PC-3 (cell line): ENCODE measurements at places on chromosomes 11 and 22. TPM values are rescaled to one million over a fixed set of nuclear protein-coding genes. Genes with fewer than 3 reads are reported as not detected.

GRCh38 chr11:68322052-68322430 is 9.7 kb downstream of the LRP5 start:
- no peak for DNase-seq

Gene MIF
- 884 and 957 TPM in 2 replicates for total RNA-seq

GRCh38 chr11:115912484-115912945 is 408.3 kb upstream of the CADM1 start:
- no peak for DNase-seq

- no peak for DNase-seq
Measured at GRCh38 chr11:82787981-82788380, 54.3 kb upstream of the FAM181B start.

Gene KCNE3
- 0.58 and 0.73 TPM in 2 replicates for total RNA-seq

DNA sequence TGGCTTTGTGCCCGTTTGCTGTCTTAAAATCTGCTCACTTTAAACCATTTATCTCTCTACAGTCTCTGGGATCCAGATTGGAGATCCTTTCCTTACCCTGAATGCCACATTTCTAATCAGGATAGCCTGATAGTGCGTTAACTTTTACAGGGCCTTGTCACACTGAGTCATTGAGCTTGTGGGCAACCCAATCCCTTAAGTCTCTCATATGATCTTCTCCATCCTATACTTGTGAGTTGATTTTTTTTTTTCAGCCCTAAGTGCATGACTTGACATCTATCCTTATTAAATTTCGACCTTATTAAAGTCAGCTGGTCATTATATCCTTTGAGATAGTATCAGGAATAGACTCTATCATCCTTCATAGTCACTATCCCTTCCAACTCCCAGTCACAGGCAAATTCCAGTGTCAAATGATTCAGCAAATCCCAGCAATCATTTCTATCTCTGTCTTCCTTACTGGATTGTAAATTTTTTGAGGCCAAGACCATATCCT is 57.7 kb downstream of the TEAD1 start:
- peak; percentile 79 for DNase-seq

DNA sequence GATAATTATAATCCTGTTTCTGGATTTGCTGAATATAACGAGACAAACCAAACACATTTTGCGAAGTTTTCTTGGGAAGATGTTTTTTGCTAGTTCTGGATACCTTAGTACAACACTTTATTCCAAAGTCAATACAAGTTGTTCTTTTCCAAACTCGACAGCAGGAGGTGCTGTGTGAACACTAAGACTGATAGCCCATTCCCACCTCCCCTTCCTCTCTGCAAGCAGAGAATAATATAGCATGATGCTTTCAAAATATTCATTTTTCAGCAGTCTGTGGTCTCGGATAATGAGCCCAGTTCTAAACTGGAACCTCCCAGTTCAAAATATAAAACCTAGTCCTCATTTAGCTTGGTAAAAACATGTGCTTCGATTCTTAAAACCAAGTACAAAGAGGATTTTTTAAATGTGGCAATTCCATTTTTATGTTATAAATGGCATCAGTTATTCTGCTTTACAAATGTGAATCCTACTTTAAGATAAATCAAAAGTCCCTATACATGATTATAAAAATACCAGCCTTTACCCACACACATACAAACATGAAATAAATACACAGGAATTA is 129.1 kb downstream of the DCDC1 start:
- DNase-seq = peak; percentile 63

Gene OR10W1
- total RNA-seq = not detected in 2 replicates

DNA sequence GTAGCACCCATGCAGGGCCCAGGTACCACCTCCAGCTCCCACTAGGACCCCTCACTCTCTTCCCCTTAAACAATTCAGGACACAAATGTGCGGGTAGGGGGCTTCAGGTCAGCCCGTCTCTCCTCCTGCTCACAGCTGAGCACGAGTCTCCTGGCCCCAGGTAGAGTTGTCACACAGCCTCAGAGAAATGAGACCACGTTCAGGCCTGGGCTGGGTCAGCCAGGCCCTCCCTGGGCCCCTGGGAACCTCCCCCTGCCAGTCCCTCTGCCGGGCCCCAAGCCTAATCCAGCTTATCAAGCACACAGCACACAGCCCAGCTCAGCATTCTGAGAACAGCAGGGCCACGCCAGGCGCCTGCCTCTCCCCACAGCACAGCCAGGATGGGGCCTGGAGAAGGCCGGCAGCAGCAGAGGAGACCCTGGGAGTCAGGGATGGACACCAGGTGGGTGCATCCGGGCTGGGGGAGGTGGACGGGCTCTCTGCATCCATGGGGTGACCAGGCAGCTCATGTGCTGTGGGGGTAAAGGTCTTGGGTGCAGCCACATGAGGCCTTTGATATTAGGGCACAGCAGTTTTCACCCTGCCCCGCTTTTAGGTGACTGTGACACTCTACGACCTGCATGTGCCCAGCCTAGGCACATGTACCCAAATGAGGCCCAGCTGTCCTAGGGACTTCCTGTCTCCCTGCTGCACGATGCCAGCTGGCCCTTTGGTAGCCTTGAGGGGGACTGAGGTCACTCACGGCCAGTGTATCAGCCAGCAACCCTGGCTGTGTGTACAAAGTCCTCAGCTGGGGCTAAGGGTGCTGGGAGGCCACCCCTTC is 87.0 kb downstream of the MORC2 start:
- DNase-seq = no peak

DNA sequence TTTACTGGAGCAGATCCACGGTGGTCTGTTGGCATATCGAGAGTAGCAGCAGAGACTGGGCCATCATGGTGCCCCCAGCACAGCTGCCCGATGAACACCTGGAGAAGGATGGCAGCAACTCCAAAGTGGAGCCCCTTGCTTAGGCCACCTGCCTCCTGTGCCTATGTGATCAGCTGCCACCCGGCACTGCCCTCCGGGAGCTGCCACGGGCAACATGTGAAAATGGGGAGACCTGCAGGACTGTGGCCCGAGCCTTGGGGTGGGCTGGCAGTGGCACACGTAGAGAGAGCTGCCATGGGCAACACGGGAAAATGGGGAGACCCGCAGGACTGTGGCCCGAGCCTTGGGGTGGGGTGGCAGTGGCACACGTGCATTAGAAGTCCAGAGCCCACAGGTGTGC is 3.1 kb downstream of the FXYD2 start:
- DNase-seq = no peak

DNA sequence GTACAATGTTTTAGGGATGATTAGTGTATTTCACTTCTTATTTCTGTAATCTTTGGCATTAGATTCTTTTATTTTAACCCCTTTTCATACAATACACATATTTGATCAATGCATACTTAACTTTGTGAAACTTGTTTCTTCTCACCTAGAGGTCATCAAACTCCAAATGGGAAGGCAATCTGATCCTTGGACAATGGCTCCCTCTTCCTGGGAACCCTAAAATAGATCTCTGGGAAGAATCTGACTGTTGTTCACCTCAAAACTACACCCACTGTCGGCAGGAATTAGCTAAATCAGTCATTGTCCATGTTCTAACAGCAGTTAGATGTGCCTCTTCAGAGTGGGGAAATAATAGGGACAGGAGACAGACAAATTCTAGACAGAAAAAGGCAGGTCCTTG is 707.4 kb upstream of the CHORDC1 start:
- DNase-seq = no peak

Gene MOB2
- total RNA-seq = 23.0 and 31.0 TPM in 2 replicates

Gene ZNF215
- total RNA-seq = 4.5 and 5.4 TPM in 2 replicates

DNA sequence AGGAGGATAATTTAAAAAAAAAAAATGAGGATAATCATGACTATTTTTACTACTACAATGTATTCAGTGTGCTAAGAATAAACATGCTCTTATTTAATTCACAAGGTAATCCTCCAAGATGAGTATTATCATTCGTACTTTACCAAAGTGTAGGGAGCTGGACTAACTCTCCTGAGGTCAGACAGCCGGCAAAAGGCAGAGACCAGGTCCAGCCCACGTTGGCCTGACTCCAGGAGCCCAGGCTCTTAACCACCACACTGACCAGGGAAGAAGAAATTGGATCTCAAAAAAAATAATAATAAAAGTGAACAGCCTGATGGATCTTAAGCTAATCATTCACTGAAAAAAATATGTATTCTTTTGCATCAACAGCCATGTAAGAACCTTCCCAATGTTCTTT is 25.2 kb downstream of the PLAAT3 start:
- DNase-seq = no peak

DNA sequence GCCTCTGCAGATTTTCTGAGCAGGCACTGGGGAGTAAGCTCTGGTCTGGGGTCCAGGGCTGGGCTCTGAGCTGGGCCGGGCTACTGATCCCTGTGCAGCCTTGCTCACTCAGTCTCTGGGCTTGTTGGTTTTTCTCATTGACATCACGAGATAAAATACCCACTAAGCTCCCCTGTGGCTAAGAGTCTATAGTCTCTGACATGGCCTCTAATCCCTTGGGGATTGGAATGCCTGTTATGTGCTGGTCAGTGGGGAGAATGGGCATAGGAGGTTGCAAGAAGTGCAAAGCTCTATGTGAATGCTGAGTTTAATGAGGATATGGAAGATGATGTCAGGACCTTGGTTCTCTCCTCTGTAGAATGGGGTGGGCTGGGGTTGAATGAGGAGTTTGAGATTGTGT is 23.3 kb downstream of the ELF5 start:
- no peak for DNase-seq

Gene BARX2
- total RNA-seq = 0.47 and 1.2 TPM in 2 replicates

Gene NUDT8
- total RNA-seq = 36.3 and 50.6 TPM in 2 replicates

DNA sequence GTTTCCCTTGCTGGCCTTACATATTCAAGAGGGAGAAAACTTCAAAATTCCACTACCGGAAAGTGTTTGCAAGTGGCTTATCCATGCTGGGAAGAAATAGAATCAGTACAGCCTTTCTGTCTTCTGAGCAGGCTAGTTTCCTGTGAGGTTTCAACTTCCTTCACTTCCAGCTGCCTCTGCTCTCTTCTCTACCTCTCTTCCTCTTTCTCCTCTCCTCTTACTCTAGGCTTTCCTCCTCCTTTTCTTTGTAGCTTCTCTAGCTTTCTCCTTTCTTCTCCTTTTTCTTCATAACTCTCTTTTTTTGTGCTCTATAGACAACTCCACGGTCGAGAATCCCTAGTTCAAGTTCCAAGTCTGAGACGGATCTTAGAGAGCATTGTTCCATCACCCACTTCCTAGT is 421.8 kb downstream of the ETS1 start:
- DNase-seq = no peak

Gene MAP6
- total RNA-seq = 0.47 and 1.3 TPM in 2 replicates

DNA sequence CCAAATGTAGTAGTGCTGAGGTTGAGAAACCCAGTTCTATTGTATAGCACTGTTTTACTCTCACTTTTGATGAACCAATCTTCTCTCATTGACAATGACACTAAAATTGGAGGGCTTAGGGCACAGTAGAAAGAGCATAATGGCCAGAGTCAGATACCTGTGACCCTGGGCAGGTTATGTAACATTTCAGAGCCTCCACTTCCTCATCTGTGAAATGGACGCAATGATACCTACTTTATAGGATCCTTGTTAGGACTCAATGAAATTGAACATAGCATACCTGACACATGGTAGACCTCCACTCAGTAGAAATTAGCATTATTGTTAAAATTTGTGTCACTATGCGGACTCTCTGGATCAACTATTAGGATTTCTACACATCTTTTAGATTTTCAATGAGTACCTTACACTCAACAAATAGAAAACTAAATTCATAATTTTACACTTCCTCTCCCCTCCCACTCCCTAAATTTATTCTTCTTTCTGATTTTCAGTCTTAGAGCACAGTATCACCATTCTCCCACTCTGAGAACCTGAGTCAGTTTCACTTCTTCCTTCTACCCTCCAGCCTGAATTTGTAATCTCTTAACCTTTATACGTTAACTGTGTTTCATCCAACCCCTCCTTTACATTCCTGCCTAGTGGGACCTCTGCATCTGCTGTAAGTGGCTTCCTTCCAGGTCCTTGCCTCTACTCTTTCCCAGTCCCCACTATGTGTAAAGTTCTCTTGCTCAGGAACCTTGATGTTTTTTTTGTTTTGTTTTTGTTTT is 78.3 kb downstream of the MICAL2 start:
- DNase-seq = no peak

GRCh38 chr11:71421392-71421950 is 26.7 kb downstream of the DHCR7 start:
- no peak for DNase-seq

- no peak for DNase-seq
Measured at GRCh38 chr11:127950162-127950561, 637.2 kb downstream of the ETS1 start.

DNA sequence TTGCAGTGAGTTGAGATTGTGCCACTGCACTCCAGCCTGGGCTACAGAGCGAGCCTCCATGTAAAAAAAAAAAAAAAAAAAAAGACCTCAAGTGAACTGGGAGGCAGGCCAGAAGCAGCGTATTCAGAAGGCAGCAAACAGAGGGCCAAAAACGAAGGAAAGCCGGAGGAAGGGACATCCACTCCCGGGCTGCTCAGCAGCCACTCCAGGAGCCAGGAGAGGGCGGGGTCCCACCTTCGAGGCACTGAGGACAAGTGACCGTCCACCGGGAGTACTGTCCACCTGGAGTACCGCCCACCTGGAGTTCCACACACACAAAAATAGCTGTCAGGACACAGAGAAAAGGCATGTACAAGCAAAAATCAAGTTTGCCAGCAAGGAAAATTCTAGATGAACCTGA is 5.5 kb downstream of the TOLLIP start:
- no peak for DNase-seq

DNA sequence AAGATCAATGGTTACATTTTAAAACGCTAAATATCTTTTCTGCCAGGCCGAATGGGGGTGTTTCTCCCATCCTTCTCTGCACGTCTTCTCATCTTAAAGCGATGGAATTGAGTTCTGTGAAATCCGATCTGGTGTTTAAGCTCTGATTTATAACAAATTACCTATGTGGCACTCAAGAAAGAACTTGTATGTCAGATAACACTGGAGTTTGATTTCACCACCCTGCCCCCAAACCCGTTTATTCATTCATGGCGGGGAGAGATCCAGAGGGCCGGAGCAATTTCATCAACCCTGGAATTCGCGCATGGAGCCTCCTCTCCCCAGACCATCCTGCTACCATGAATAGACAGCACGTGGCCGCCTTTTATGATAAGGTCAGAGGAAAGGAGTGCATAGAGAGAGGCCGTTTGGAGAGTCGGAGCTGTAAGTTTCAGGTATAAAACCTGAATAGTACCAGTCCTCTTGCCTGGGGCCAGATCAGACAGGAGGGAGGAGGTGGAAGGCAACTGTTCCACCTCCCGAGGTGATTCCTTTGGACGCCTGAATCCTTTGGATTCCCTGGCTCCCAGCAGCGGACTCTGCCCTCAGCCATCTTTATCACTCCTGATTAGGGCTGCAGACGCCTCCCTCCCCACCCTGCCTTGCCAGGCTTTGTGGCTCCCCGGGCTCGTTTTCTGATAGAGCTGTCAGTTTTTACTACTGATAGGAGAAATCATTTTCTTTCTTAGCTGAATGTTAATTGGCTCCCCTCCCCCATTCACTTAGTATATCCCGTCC is 27.3 kb upstream of the NFAM1 start:
- no peak for DNase-seq
